ENCODE measurements at places on chromosomes 3 and 15. TPM values are rescaled to one million over a fixed set of nuclear protein-coding genes. Genes with fewer than 3 reads are reported as not detected.

PPP2R3A gene
- 15.4 TPM for total RNA-seq

IL5RA gene
- total RNA-seq, result not detected

CAMK2N2 gene
- total RNA-seq, result 0.42 TPM

INO80 gene
- total RNA-seq, result 23.4 TPM

ZNF774 gene
- 1.9 TPM for total RNA-seq

BUB1B gene
- 45.9 TPM for total RNA-seq

ARPIN gene
- total RNA-seq, result 10.8 TPM

NEDD4 gene
- total RNA-seq, result 40.2 TPM

ATP1B3 gene
- 156 TPM for total RNA-seq

SH2D7 gene
- total RNA-seq, result not detected

PP2D1 gene
- total RNA-seq, result not detected

GATA2 gene
- total RNA-seq, result not detected

TMEM212 gene
- total RNA-seq, result not detected

SERINC4 gene
- total RNA-seq, result 0.04 TPM

TERC gene
- 78.7 TPM for total RNA-seq

GPR15 gene
- total RNA-seq, result not detected

GOLGA6D gene
- total RNA-seq, result not detected

STARD9 gene
- total RNA-seq, result 2.2 TPM

CPLX3 gene
- not detected for total RNA-seq

CLDN18 gene
- not detected for total RNA-seq

SMCO1 gene
- not detected for total RNA-seq

IQCF5 gene
- not detected for total RNA-seq

SLC24A5 gene
- not detected for total RNA-seq

PROK2 gene
- not detected for total RNA-seq

Data from foreskin keratinocyte (primary cell).